ENCODE measurements at places on chromosomes 2 and 18.

DNA sequence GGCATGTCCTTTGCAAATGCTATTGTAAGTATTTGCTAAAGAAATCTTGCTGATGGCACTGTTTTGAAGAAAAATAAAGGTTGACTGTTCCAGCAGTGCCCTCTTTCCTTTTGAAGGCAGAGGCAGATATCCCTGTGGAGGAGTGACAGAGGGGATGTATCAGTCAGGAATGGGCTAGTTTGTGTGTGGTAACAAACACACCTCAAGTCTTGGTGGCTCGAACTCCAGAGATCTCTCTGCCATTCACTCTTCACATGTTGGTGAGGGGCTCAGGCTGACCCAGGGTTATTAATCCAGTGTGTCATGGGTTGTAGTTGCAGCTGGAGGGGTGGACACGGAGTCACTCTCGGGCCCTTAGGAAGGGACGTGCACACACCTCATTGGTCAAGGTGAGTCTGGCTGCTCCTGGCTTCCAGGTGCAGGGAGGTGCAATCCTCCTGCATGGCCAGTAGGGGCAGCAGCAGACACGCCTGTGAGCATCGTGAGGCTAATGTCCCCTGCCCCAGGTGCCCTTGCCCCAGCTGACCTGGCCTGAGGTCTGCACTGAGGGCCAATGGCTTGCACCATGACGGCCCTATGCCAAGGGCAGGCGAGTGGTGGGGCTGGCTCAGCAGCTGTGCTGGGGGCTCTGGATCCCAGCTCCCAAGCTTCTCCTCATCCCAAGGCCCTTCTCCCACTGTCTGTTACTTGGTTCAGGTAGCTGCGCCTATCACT is 146.5 kb downstream of the ASB1 start:
- DNase-seq: no peak

GRCh38 chr18:59540780-59541179 is 156.4 kb downstream of the CCBE1 start:
- DNase-seq: no peak

- DNase-seq: no peak
Measured at GRCh38 chr18:31447530-31448191, at the start of gene DSG3. DSG3 (plus strand) TSS chr18:31447741; CDS start chr18:31447878, 137 bp downstream.

- no peak for DNase-seq
Measured at GRCh38 chr18:11673560-11673959, 15.5 kb upstream of the GNAL start.

- DNase-seq: no peak
Measured at GRCh38 chr2:61357681-61358080, 113.2 kb downstream of the USP34 start.

GRCh38 chr18:46754188-46754587 is 2.7 kb downstream of the ST8SIA5 start:
- DNase-seq: no peak

- DNase-seq: no peak
Measured at GRCh38 chr2:145123606-145124005, 603.7 kb upstream of the ZEB2 start.

DNA sequence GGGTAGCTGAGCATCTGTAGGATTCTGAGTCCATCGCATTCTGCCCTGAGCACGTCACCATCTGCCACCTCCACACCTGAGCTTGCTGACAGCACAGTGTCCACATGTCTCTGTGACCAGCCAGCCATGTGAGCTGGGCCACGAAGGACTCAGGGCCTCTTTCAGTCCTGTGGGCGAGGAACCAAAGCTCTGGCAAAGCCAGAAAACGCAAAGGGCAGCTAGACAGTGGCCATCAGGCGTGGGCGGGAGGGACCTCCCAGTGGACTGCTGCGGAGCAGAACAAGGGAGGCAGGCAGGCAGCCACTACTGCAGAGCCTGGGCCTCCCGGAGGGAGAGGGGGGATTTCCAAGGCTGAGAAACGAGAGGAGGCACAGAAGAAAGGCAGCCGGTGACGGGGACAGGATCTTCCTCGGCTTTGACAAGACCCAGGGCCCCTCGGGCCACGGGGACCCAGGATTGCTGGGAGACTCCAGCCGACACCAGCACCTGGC is 274.6 kb upstream of the SALL3 start:
- no peak for DNase-seq

- no peak for DNase-seq
Measured at GRCh38 chr18:55503167-55503820, 84.7 kb downstream of the TCF4 start.

DNA sequence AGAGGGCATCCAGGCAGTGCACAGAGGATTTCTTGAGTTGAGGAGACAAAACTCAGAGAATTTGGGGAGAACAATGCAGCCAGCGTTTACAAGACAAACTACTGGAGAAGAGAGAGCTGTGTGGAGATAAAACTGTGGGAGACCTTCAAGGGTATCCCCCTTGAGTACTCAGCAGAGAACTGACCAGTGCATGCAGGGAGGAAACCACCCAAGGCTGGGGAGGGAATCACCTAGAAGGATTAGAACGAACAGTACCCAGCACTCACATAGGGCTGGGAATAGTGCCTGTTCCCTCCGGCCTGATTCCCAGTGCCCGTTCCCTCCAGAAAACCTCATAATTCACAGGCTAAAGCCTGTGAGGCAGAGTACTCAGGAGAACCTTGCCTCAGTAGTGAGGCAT is 61.9 kb upstream of the YPEL5 start:
- no peak for DNase-seq

- DNase-seq: no peak
Measured at GRCh38 chr2:64328415-64328722, 125.6 kb upstream of the LGALSL start.

GRCh38 chr2:201788371-201788770 is 7.6 kb upstream of the ALS2 start:
- no peak for DNase-seq

DNA sequence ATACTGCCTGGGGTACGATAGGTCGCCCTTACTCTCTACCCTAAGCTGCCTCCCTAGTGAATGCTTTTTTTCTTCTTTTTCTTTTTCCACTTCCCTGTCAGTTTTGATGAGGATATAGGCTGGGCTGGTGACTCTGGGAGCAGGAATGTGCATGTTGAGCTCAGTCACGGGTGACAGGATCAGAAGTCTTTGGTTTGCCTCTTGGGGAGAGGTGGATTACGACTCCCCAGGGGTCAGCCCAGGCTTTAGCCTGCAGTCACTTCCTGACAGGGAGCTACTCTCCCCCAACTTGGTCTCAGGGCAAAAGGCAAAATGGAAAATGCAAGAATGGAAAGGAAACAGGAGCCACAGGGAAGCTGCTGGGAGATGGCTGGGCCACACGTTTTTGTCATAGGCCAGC is 57.3 kb downstream of the THNSL2 start:
- no peak for DNase-seq

- peak; percentile 78 for DNase-seq
Measured at GRCh38 chr18:9708057-9708433, at the start of gene RAB31. RAB31 (plus strand) TSS chr18:9708301; CDS start chr18:9708406, 105 bp downstream.

DNA sequence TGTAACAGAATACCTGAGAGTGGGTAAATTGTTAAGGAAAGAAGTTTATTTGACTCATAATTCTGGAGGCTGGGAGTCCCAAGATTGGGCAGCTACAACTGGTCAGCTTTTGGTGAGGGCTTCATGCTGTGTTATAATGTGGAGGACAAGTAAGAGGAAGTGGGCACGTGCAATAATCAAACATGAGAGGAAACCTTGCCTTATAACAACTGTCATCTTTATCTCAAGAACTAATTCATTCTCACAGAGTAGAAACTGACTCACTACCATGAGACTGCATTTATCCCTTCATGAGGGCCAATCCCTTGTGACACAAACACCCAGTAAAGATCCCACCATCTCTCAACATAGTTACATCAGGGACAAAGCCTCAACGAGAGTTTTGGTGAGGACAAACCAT is 318.1 kb upstream of the NT5C1B start:
- DNase-seq: no peak

DNA sequence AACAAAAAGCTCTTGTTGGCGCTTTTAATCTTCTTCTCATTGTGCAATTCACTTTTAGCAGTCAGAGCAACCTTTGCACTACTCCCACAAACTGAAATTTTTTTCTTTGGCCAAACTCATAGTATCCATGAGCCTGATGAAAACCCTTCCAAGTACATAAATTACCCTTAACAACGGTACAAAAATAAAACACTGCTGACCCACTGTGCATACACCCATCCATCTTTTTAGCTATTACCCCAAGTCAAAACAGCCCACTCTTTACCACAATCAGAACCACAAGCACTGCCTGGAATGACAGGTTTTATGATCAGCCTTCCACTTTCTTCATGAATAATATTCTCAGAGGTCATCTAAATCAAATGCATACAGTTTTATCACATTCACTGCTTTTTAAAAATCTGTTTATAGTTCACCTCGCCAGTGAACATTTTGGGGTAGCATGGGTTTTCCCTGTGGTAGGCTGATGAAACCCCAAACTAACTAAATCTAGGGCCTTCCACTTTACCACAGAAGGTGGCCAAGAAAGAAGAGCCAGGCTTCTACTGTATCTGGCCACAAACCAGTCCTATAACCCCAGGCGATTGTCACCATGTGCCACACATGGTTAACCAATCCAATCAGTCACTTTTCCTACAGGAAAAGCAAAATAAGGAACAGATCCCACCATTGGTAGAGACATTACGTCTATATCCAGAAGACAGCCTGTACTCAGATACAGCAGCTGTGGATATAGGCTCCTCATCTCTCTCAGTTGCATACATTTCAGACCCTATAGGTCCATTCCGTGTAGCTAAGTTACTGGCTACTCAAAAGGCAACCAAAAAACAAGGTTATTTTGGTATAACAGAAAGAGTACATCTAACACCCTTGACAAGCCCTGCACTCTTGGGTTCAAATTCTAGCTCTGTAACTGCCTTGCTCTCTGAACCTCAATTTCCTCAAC is 171.3 kb downstream of the THADA start:
- DNase-seq: no peak

DNA sequence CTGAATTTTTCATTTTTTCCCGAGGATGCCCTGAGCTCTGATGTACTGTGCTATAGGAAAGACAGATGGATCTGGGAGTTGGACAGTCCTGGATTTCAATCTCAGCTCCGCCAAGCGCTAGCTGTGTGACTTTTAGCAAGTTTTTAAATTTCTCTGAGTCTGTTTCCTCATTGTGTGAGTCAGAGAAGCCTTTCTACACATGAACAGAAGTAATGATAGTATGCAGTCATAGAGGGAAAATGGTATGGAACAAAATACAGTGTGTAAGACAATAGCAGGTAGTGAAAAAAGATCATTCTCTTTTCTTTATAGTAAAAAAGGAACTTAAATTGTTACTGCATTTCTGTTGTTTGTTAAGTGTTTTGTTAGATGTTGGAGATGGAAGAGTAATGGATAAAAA is 52.4 kb upstream of the PPM1B start:
- DNase-seq: no peak

GRCh38 chr2:98895901-98896300 is 40.1 kb downstream of the CRACDL start:
- DNase-seq: no peak

DNA sequence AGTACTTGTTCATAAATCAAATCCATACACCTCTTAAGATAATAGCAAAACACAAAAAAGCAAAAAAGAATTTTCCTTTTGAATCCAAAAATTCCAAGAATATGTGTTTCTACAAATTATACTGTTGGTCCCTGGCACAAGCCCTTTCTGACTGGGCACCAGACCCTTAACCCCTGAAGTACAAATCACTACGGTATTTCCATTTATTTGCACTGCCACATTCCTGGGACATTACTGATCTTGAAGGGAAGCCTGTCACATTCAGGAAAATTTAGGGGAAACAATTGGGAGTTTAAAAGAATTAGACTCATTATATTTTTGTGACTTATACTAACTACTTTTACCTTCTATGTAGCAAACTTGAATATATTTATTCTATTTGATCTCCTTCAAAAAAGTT is 98.8 kb downstream of the ZNF521 start:
- no peak for DNase-seq

DNA sequence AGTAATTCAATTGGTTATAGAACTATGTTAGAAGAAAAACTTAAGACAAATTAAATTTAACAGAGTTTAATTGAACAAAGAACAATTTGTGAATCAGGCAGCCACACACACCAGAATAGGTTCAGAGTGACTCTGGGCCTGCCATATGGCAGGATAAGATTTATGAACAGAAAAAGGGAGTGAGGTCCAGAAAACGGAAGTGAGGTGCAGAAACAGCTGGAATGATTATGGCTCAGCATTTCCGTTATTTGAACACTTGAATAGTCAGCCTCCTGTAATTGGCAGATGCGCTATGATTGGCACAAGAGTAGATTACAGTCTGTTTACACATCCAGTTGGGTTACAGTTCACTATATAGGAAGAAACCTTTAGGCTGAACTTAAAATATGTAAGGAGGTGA is 99.0 kb downstream of the MBD2 start:
- no peak for DNase-seq

DNA sequence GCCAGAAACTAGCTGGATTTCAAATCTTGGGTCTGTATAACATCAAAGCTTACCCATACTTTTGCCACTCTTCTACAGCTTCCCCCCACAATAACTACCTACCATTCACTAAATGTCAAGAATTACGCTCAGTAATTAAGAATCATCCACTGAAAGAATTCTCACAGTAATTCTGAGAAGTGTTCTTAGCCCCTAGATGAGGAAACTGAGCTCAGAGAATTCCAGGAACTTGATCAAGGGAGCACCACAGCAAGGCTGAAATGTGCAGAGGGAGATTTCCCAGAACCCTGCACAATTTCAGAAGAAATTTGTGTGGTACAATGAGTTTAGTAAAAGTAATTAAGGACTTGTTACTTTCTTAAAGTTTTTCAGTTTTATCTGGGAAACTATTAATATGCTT is 194.5 kb upstream of the STK17B start:
- no peak for DNase-seq

- DNase-seq: no peak
Measured at GRCh38 chr2:128401680-128402079, 83.0 kb upstream of the HS6ST1 start.

GRCh38 chr18:3441290-3441689 is 8.7 kb upstream of the TGIF1 start:
- DNase-seq: peak; percentile 46

DNA sequence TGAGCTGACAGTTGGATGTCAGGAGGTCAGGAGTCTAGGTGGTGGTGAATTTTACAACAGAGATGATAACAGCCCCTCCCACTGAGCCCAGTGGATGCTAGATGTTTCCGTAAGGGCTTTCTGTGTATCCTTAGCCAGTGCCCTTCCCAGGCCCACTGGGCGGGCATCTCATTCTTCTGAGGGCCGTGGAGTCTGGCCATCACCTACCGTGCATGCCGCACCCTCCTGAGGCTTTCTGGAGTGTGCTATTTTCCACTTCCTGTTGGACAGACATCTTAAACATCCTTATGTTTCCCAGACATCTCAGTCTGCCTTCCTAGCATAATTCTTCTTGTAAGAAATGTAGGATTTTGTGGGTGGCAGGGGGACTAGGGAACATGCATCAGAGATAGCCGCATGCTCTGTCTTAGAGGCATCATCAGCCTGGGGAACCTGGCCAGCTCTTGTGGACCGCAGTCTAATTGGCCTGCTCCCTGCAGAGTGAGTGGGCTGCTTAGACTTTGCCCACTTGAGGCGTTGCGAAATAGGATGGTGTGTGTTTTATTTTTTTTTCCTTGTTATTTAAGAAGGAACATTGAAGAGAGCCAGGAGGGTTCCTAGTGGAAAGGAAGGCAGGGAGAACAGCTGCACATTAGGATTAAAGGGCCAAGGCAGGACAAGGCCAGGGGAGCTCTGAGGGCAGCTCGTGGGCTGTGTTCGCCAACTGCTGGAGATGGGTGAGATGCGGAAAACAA is 135.8 kb downstream of the SH3RF3 start:
- DNase-seq: peak; percentile 25
